HT1080 (cell line): ENCODE measurements at places on chromosomes 16 and 17. TPM values are rescaled to one million over a fixed set of nuclear protein-coding genes. Genes with fewer than 3 reads are reported as not detected.
A peak's percentile ranks its signal among the peaks of the same experiment; 100 is the strongest.

SLC35G6 gene
- total RNA-seq, result not detected in 2 replicates

DNA sequence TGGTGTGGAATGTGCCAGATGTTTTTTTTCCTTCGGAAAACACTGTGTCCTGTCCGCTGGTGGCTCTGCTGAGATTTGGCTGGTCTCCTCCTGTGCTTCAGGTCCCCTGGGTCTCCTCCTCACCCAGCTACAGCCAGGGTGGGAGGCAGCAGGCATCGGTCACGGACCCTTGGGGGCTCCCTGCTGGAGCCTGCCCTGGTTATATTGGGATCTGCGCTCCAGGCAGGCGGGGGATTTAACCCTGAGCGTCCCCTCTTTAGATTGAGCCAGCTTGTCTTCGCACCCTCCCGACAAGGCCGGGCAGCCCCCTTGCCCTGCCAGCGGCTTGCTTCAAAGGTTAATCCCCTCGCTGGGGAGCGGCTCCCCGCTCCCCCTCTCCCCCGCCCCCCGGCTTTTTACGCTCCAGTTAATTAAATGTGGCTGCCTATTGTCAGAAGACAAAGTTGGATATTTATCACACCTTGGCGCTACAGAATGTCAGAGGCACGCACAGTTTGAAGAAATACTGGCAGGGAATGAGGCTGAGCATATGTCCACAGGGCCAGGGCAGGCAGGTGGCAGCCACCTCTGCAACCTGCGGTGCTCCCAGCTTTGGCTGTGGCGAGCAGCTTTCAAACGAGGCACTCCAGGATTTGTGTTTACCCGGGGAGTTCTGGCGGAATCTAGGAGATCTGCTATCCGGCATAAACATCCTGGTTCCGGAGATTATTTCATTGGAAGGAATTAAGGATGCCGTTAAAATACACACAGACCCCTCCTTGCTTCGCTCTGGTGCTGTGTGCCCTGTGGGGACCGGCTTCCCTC lies 38.2 kb upstream of the GSE1 start:
- no peak for DNase-seq

DNA sequence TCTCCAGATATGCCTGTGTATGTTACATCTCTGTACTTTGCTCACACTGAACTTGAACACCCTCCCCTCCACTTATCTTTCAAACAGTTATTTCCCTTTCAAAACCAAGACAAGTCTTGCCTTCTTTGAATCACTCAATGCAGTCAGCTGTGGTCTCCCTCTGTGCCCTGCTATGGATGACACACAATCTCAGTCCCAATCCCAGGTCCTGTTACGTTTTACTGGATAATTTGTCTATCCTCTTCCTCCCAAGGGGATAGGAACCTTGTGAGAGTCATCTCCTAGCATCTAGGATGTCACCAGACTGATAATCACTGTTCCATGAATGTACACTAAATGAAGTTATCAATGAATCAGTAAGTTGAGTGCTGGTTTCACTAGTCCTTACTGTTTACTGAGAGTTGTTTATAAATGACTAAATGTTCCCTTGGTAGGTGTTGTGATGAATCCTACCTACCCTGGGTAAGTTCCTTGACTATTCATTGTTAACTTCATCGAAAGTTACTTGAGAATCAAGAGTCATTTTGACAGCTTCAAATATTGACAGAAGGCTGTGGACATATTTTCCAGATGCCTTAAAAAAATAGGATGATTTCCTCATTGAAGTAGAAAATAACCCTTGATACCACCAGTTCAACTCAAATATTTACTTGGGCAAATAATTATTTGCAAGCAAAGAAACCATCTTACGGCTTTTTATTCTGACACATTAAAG lies 244.9 kb downstream of the PRKCA start:
- no peak for DNase-seq

DNA sequence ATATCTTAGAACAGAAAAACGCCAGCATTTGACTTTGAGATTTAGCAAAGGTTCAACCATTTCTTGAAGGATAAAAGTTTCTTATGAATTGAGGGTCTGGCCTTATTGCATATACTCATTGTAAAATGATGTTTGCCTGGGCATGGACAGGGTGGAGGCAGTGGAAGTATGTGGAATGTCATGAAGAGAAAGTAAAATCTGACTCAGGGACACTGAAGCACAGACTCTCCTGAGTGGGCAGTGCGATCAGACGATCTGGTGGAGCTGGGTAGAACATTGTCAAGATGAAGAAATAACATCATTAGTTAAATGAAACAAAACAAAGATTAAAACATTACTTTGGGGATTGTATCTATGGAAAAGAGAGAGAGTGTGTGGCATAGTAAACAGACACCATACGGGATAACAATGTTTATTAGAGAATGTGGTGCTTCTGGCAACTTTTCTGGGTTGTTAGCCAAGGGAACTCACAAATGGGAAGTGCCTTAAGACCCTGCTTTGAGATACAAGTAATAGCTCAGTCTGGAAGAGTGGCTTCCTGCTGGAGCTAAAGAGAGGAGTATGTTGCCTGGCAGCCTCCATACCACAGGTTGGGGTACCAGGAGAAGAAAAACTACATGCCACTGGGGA lies 4.4 kb downstream of the MAP3K3 start:
- no peak for DNase-seq

AATK gene
- total RNA-seq, result 0.02 and 0.03 TPM in 2 replicates

DNA sequence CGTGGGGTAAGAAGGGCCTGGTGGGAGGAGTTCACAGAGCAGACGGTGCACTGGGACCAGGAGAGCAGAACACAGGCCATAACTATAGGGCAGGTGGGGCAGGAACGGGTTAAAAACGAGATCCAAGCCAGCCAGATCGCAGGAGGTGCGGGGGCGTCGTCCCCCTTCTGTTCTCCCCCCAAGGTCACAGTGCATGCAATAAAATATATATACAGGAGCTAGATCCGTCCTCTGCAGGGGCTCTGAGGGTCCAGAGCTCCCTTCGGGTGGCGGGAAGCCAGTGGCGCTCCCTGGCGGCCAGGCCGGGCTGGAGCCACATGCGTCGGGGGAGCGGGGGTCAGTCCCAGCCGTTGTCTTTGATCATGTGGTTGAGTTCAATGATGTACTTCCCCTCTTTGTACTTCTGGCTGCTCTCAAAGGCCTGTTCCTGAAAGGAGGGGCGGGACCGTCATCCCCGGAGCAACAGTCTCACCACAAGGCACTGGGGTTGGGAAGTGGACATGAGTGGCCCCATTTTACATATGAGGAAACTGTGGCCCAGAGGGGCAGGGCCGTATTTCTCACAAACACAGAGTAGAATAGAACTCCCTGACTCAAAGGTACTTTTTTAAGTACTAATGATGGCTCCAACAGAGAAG lies 768 bp upstream of the TBX6 start:
- peak; percentile 89 for DNase-seq

- DNase-seq, result no peak
Observed at GRCh38 chr16:79264237-79265109, 336.1 kb downstream of the MAF start.

TMEM114 gene
- total RNA-seq, result not detected in 2 replicates

GRCh38 chr17:48545022-48545375 lies at the start of gene HOXB2:
Gene HOXB2 (minus strand): TSS chr17:48545109. CDS start chr17:48544911, 198 bp downstream.
- peak; percentile 52 for DNase-seq

DNA sequence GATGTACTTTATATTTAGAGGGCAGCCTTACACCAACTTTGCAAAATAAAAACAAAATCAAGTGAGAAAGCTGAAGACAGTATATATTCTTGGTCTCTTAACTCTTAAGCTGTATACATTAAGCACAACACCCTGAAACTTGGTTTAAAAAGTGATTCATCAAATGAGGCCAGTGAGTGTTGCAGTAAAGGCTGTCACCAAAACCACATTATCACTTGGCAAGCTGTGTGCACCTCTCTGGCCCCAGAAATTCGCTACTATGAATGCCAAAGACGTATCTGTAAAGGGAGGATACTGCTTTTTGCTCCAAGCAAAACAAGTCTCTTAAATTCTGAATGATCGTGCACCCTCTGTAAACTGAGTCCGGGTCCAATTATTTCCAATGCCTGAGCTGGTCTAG lies 163.9 kb downstream of the ZFHX3 start:
- peak; percentile 59 for DNase-seq

ADAT1 gene
- total RNA-seq, result 64.8 and 68.0 TPM in 2 replicates

MMP15 gene
- total RNA-seq, result 3.2 and 3.6 TPM in 2 replicates

CACNA1H gene
- not detected in 2 replicates for total RNA-seq

DNA sequence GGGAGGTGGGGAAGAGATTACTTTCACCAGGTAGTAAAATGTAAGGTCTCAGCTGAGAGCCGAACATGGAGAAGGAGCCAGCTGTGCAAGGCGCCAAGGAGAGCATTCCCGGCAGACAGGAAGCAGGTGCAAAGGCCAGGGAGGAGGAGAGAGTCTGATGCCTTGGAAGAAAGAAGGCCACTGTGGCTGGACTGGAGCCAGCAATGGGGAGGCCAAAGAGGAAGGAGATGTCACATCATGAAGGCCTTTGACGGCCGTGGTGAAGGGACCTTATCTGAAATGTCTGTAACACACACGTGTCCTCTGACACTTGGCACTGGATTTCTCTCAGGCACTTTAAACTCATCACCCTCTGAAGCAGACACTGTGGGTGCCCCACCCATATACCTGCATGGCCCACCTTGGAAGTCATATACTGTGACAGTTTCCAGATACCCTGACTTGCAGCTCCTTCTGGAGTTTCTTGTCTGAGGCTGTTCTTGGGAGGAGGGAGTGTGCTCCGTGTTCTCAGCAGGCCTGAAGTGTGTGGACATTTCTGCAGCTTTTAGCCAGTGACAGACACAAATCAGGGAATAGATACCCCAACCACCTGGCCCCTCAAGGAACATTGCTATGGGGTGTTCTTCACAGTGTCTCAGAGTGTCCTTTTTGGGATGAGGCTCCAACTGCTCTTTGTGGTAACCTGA lies 1.9 kb upstream of the SLC5A2 start:
- peak; percentile 5 for DNase-seq

- peak; percentile 99 for DNase-seq
Observed at GRCh38 chr17:3004150-3004801, 59.1 kb downstream of the OR1D5 start.

DNA sequence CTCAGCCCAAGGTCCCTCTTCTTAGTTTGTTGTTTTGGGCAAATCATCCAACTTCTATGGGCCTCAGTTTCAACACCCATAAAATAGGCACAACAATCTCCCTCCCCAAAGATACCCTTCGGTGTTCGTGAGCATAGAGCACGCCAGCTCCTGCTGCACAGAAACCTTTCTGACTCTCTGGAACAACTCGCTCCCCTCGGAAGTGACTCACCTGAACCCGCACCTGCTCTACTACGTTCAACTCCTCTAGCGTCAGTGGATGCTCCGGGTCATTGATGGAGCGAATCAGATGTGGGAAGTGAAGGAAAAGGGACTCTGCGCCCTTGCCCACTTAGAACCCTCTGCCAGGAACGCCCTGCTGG lies 445 bp downstream of the CIAO2B start:
- DNase-seq, result no peak

DNA sequence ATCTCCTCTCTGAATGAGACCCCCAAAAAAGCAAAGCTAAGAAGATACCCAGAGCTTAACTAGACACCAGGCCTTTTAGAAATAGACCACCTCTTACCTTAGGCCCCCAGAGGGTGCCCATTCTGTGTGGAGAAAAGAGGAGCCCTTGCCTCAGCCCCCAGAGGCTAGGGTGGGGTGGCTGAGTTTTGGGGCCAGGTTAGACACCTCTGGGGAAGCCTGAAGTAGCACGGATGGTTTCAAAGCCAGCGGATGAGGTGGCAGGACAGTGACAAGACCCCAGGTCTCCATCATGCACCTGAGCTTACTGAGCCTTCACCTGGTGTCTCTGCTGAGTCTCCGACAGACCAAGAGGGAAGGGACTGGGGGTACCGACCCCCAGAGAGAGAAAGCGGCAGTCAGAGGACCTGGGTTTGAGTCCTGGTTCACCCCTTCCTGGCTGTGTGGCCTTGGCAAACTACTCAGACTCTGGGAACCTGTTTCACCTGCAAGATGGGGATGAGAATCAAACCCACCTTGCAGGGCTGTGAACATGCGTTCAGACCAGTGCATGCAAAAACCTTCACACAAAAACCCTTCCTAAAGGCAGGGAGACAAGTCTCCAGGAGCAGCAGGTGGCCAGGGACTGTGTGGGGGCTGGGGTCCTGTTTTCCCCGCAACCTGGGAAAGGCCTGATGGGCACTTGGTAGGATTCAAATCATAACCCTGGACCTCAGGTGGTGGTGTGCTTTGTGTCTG lies 7.7 kb downstream of the SCGB1C2 start:
- DNase-seq, result no peak

DNA sequence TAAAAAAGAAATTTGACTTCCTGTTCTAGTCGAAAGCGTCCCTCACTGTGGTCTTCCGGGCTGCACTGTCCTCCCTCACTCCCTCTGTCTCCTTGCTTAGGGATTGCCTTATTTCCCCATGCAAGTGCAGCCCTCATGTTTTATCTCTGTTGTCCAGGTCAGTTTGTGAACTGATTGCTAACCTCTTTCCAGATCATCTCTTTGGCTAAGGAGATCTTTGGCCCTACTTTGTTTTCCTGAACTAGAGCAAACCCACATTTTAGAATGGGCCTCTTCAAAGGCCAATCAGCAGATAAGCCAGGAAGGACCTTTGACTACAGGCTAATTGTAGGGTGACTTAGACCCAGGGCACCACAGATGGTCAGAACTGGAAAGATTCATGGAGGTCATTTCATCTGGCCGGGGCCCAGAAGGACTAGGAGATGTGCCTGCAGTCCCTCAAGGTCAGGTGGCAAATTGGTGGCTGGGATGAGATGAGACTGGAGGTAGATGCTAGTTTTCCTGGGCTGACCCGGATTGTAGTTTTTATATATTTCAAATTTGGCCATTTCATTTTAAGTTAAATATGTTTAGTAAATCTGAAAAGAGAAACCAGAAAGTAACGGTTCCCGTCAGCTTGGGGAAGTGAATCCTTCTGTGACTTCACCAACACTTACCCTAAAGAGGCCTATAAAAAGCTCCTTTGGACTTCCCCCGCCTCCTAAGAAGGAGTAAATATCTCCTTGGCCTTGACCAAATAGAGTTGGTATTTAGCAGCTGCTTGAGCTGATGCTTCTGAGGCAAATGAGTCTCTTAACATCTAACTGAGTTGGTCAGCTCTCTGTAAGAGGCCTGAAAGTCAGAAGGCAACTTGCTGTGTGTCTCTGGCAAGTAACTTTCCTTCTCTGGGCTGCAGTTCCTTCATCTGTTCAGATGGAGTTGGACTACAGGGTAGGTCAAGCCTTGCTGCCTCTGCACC lies 6.2 kb upstream of the SLC25A19 start:
- no peak for DNase-seq

- no peak for DNase-seq
Observed at GRCh38 chr16:10988879-10989278, 44.5 kb downstream of the CLEC16A start.

- DNase-seq, result no peak
Observed at GRCh38 chr17:32479074-32479617, 7.6 kb upstream of the CDK5R1 start.

DNA sequence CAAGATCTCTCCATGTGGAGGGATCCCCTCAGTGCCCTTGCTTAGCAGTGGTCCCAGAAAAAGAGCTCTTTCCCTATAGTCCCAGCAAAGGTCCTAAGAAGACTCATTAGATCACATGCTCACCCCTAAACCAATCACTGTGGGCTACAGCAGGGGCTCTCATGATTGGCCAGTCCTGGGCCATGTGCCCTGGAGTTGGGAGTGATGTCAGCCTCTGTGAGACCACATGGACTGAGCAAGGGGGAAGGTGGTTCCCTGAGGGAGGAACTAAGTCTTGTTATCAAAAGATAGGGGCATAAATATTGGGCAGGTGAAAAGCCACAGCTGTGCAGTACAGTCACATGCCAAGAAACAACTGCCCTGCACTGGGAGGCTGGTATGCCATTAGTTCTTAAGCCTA lies 51.3 kb downstream of the SCNN1B start:
- DNase-seq, result no peak

GRCh38 chr16:17176199-17176598 lies 294.6 kb downstream of the XYLT1 start:
- no peak for DNase-seq

RHBDL3 gene
- 0.03 and 0.27 TPM in 2 replicates for total RNA-seq

ARHGDIG gene
- total RNA-seq, result 0.07 TPM in 1 of 2 replicates, not detected in the other
